Stimulated activated CD4-positive, alpha-beta T cell treated with anti-CD3 and anti-CD28 coated beads, Interleukin-1b, Interleukin-23, amount 100 ng/mL, for 24 hours (primary cell): ENCODE measurements at places on chromosomes 13 and 19.
A peak's percentile ranks its signal among the peaks of the same experiment; 100 is the strongest.

DNA sequence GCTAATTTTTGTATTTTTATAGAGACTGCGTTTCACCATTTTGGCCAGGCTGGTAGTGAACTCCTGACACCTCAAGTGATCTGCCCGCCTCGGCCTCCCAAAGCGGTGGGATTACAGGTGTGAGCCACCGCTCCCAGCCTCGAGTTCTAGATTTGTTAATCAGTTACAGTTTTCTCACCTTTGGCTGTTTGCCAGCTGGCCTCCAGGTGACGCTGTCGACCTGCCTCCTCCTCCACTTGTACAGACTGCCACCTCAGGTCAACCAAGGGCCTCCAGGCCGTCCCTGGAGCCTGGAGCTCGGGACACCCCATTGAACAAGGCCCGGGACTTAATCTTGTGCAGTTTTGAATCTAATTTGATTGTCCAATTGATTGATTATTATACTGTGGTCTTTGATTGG is 45.5 kb downstream of the IER2 start:
- no peak for DNase-seq

GRCh38 chr19:1315470-1316166 is 29.9 kb downstream of the EFNA2 start:
- peak; percentile 9 for DNase-seq

DNA sequence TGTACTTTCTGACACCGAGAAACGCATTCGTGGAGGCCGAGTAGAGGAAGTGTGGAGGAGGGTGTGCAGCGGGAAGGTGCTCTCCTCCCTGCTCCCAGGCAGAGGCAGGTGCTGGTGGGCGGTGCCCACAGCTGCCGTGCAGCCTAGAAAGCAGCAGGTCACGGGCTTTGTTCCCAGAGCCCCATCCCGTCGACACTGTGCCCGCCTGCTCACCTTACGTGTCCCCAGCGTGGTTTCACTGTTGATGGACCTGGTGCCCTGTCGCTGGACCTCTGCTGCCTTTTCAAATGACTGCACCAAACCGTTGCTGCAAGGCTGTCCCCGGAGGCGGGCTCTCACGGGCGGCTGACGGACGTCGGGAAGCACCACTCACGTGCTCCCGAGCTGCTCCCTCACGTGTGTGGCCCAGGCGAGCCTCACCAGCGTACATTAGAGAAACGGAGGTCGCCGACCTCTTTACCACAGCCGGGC is 20.8 kb downstream of the PLEKHJ1 start:
- DNase-seq = no peak

DNA sequence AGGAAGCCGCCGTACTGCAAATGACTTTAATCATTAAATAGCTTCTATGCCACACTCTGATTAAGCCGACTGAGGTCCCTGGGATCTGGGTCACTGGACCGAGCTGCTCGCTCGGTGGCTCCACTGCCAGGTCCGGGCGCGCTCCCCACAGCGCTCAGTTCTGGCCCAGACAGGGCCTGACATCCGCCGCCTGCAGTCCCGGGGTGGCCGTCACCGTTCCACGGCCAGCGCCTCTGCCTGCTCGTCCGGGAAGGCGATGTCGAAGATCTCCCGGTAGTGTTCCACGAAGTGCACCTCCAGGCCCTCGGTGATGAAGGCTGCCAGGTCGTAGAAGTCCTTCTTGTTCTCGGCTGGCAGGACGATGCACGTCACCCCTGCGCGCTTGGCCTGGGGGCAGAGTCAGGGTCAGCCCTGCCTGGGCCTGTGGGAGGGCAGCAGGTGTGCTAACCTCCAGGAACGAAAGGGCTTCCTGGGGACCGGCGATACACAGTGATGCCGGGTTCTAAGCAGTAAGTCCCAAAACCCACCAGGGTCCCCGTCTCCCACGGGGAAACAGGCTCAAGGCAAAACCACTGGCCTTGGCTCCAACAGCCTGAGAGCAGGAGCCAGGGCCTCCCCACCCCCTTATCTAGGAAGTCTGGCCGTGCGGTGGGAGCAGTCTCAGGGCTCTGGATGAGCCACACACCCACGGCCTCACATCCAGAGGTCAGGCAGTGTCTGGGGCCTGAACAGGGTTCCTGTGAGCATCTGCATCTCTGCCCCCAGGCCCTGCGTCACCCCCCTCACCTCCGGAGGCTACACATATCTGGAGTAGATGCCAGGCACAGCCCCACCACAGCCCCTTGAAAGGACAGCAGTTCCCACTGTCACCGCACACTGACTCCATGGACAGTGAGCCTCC is 2.0 kb downstream of the RPL36 start:
- no peak for DNase-seq

GRCh38 chr19:7658219-7658686 is 10.6 kb upstream of the RETN start:
- DNase-seq = no peak

- DNase-seq = no peak
These were observed 108.7 kb upstream of the MBNL2 start for GRCh38 chr13:97113231-97114001.

- DNase-seq = no peak
These were observed 16.6 kb downstream of the TEX30 start for GRCh38 chr13:102757006-102757405.

- no peak for DNase-seq
These were observed 7.5 kb downstream of the PLA2G4C start for GRCh38 chr19:48102870-48103751.

DNA sequence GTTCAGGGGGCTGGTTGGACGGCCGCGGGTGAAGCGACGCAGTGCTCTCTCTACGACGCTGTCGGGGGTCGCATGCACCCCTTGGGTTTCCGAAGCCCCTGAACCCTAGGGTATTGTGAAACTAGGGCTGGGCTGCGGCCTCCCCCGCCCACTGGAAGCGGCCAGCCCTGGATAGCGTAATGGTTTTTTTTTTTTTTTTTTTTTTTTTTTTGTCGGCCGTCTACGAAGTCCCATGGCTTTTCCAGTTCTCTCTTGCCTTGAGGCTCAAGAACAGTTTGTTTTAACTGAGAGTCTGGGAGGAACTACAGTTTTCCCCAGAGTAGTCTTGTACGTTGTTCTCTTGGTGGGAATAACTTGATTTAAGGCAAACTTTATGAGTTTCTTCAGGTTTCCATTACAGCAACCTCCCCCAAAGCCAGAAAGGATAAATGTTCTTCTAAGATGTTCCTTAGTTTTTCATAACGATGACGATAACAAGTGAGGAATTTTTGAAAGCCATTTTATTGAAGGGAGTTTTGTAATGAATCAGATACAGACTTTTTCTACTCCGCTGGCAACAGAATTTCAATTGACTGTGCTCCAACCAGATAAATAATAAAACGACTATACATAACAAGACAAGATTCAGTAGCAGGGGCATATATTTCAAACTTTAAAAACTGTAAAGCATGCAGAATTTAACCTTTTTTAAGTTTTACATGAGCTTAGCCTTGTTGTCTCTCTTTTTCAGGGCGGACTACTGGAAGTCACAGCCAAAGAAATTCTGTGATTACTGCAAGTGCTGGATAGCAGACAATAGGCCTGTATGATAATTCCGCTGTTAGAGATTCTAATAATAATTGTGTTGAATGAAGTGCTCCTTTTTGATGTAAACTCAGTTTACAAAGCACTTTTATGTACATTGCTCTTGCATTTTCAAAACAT is 867 bp downstream of the WBP4 start:
- DNase-seq = no peak

- DNase-seq = no peak
These were observed 2.7 kb downstream of the LPAR6 start for GRCh38 chr13:48410199-48410598.

- no peak for DNase-seq
These were observed 1500.4 kb downstream of the EFNB2 start for GRCh38 chr13:105035092-105035491.

GRCh38 chr19:17646441-17646840 is 41.7 kb downstream of the UNC13A start:
- no peak for DNase-seq

GRCh38 chr13:99577934-99578917 is 77.0 kb downstream of the TM9SF2 start:
- DNase-seq = no peak

DNA sequence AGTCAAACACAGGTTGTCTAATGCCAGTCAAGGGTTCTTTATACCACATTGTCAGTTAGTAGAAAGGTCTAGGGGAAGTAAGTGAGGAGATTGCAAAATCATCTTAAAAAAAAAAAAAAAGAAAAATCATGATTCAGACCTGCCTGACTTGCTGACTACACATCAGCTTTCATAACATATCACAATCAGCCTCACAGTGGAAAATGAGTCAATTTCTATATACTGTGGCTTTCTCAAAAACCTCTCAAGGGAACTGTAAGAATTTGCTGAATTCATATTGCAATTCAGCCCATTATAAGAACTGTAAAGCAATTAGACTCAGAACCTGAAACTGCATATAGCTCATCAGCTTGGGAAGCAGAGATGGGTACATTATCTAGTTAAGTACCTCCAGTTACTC is 75.3 kb upstream of the GPC6 start:
- DNase-seq = no peak

GRCh38 chr13:53405616-53406015 is 377.0 kb downstream of the OLFM4 start:
- DNase-seq = no peak

DNA sequence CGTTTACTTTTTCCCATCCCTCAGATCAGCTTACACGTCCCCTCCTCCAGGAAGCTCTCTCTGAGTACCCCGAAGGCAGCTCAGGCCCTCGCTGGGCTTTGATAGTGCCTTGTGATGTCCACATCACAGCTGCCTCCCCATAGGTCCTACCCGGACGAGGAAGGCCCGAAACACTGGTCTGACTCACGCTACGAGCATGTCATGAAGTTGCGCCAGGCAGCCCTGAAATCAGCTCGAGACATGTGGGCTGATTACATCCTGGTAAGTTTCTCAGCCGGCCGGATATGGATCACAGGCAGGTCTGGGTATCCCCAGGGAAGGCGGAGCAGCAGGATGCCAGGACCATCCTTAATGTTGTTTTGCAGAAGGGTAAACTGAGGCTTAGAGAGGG is 4.8 kb downstream of the COLGALT1 start:
- DNase-seq = no peak

DNA sequence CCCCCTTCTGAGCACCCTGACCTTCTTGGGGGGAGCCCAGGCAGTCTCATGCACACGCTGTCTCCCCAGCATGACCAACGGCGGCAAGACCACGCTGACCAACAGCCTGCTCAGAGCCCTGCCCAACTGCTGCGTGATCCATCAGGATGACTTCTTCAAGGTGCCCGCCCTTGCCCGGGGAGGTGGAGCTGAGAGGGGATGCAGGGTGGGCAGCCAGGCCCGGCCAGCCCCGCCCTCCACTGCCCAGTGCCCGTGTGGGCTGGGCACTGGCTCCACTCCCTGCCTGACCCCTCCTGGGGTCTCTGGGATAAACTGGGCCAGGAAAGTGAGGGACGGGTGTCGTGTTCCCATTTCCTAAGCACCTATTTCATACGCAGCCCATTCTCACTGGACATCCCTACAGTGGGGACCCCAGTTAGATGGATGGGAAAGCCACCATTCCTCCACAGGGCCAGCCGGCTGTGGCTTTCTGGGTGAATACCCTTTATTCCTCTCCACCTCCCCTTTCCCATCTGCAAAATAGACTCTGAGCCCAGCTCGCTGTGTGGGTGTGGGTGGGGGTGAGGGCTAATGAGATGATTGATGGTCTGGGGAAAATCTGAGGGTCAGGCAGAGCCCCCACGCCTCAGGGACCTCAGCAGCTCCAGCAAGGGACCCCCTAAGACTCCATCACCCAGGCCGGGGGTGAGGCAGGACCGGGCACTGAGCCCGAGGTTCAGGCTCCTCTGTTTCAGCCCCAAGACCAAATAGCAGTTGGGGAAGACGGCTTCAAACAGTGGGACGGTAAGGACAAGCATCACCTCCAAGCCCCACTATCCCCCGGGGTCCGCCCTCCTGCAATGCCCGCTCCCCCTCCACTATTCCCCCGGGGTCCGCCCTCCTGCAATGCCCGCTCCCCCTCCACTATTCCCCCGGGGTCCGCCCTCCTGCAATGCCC is 3.9 kb downstream of the NMRK2 start:
- no peak for DNase-seq

DNA sequence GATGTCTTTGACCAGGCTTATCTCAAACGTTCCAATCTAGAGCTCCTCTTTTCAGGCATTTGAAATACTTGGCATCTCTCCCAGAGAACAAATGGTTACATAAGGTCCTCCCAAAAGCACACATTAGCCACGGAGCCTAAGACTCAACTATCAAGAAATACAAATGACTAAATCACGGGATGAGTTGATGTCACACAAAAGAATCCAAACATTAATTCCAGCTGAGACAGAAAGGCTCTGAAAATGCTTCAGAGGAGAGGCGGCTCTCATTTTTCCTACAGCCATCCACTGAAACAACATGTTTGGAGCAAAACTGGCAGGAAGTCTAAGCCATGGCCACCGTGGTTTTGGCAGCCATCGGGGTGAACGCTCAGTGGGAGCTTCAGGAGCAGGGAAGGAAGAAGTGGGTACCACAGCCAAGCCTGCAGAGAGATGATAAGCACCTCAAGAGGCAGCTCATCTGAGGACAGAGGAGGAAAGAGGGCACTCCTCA is 122.5 kb downstream of the STK24 start:
- no peak for DNase-seq

DNA sequence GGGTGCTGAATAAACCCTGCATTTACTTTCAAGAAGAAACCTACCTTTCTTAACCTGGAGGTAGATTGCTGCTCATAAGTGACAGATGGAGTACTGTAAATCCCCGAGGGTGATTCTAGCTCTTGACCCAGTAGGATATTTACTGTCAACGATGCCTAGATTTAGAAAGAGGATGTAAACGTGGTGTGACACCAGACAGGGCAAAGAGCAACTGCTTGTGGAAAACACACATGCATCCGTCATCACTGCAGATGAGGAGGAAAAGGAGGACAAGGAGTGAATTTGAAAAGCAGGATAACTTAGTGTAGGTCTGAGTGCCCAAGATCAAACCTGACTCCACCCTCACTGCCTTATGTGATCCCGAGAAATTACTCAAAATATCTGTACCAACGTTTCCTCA is 9.8 kb upstream of the CLN5 start:
- no peak for DNase-seq

GRCh38 chr13:80237646-80238045 is 103.3 kb downstream of the SPRY2 start:
- no peak for DNase-seq

DNA sequence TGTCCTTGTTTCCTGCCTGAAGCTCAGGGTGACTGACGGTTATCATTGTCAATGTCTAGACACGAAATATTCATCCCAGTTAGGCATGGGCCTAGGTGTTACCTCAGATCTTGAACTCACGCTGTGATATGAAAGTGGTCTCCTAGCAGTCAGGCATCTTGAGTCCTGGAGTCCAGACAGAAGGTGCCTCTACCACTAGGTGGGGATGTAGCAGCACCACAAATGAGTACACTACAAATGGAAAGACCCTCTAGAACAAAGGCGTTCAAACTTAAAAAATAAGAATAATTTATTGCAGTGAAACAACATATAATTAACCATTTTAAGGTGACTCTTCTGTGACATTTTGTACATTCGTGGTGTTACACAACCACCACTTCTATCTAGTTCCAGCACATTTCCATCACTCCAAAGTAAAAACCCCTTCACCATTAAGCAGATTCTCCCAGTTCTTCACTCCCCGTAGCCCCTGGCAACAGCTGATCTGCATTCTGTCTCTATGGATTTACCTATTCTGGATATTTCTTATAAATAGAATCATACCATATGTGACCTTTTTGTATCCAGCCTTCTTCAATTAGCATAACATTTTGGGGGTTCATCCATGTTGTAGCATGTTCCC is 11.9 kb upstream of the FRY start:
- no peak for DNase-seq

- no peak for DNase-seq
These were observed 39.3 kb downstream of the ESD start for GRCh38 chr13:46757640-46758039.
